ENCODE measurements at places on chromosomes 12 and 14. TPM values are rescaled to one million over a fixed set of nuclear protein-coding genes. Genes with fewer than 3 reads are reported as not detected.

DNA sequence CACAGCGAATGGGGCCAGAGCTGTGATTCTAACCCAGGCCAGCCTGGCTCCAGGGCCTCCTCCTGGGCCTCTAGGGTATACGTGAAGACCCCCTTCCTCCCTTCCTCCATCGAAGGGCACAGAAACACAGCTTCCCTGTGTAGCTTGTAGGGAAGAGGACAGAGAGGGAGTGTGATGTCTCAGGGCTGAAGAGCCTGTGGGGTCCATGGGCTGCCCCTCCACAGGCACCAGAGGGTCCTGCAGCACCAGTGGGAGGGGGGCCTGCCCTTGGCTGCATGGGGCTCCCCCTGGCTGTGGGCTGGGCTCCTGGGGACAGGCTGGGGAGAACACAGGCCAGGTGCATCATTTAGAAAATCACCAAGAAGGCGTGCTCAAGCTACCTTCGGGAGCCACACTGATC is 178.5 kb downstream of the CALM1 start:
- no peak for DNase-seq

- no peak for DNase-seq
These were observed 798.0 kb upstream of the MGAT4C start for GRCh38 chr12:87054226-87054625.

The CHGA gene
- total RNA-seq, result 37.9 TPM

The P2RX7 gene
- total RNA-seq, result 2.7 TPM

The KRT6C gene
- total RNA-seq, result not detected

All from occipital lobe (tissue), 3 donors.